ENCODE measurements at places on chromosomes 4 and X.

- DNase-seq = no peak
These were observed 110.1 kb downstream of the PGRMC2 start for GRCh38 chr4:128177498-128177897.

- DNase-seq = no peak
These were observed 762.0 kb upstream of the MAGEB2 start for GRCh38 chrX:29453333-29453732.

DNA sequence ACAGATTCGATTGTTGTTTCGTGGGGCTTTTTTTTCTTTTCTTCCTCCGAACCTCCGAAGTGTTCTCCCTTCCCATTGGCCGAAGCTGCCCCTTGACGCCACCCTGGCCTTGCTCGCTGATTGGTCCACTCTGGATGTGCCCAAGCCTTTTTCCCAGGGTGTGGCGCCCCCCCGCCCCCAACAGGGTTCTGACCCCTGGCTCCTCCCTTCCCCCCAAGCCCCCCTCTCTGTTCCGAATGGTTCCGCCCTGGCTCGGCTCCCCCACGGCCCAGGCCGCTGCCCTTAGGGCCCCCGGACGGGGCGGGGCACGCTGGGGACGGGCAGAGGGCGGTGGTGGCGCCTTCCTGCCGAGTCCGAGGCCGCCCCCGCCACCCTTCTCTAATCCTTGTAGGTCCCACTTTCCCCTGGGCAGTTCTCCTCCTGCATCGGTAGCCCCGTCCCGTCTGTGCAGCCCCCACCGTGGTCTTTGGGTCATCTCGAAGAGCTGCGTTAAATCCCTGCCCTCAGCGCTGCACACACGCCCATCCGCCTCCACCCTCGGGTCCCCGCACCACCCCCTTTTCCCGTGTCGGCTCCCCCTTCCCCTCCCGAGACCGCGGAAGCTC, 25.5 kb downstream of the UTP14A start:
- peak; percentile 73 for DNase-seq

- DNase-seq = no peak
These were observed 93.4 kb upstream of the ENPP6 start for GRCh38 chr4:184310881-184311709.

DNA sequence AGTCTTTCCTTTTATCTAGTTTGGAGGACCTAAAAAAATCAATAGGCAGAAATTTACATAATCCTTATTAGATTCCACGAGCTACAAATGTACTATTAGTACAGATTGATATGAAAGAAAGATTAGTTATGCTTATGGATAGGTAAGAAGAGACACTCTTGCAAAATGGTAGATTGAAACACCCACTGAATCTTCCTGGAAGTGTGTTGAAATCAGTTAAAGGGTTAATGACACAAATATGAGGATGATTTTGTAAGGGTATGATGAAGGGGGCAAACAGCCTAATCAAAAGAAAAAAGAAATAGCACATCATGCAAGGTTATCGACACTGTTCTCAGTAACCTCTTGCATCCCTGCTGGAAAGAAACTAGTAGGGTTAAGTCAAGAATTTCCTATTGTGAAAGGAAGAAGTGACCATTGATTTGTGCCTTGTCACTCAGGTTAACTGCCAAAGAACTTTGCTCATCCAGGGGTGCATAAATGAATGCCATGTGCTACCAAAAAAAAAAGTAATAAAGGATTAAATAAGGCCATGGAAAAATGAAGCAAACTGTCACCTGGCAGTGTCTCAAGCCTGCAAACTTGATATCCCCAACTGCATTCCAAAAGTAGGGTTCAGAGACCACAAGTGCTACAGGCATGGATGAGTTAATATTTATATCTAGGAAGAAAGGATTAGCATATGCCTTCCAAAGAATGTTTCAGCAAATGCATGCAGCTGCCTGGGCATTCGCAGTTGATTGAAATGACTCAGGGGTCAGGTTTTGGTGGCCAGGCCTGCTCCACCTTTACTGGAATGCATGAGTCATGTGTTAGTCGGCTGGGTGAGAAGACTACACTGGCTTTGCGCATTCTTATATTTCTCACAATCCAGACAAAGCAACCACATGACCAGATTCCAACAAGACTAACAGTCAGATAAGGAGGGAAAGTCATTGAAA, 78.3 kb upstream of the ATXN3L start:
- no peak for DNase-seq

- DNase-seq = no peak
These were observed 130.7 kb downstream of the SH3KBP1 start for GRCh38 chrX:19756597-19757131.

DNA sequence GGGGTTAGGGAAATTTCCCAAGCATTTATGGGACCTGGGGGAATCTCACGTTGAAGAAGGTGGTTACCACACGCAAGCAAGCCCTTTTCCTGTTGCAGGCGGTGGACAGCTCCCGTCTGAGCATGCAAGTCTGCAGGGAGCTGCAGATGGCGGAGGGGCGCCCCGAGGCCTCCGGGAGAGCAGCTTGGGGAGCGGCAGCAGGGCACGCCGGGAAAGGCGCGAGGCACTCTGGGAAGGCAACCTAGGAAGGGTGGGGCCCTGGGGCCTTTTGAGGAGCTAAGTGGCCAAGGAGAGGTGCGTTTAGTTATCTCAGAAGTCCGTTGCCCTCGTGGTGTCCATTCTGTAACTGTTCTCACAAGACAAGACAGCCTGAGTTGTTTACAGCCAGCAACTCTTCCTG, 57.0 kb upstream of the SLC25A4 start:
- DNase-seq = no peak

DNA sequence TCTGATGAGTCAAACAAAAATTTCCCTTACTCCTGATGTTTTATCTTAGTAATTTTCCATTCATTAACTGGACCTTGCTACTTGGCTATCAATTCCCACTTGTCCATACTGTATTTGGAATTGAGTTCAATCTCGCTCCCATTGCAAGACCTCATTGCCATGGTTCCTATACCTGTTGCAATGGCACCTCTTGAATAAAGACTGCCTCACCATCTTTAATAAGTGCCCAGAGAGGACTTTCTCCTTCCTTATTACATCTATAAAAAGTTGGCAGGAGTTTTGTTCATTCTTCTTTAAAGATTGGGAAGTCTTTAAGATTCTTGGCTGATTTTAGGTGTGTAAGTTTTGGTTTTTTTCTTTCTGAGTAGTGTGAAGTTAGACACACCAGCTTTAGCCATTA, 397.4 kb downstream of the SPOCK3 start:
- DNase-seq = no peak

DNA sequence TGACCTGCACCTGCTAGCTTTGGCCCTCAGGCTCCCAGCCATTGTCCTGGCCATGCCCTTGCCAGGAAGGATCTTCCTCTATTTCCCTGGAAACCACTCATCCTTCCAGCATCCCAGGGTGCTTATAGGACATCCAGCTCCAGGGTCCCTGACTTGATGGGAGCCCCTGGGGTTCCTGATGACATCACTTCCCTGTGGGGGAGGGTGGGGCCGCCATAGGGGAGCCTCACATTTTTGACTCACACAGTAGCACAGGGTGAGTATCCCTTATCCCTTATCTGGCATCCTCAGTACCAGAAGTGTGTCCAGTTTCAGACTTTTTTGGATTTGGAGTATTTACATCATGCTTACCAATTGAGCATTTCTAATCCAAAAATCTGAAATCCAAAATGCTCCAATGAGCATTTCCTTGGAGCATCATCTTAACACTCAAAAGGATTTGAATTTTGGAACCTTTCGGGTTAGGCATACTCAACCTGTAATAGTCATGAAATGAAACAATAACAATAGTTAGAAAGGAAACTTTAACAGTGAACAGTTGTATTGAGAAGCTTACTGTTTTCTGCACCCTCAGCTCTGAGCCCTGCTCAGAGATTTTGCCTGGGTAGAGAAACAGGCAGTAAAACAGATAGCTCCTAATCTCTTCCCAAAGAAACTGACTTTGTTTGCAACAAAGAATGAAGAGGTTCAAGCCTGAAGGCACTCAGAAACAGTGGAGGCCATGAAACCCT, 22.1 kb downstream of the TNIP2 start:
- no peak for DNase-seq

DNA sequence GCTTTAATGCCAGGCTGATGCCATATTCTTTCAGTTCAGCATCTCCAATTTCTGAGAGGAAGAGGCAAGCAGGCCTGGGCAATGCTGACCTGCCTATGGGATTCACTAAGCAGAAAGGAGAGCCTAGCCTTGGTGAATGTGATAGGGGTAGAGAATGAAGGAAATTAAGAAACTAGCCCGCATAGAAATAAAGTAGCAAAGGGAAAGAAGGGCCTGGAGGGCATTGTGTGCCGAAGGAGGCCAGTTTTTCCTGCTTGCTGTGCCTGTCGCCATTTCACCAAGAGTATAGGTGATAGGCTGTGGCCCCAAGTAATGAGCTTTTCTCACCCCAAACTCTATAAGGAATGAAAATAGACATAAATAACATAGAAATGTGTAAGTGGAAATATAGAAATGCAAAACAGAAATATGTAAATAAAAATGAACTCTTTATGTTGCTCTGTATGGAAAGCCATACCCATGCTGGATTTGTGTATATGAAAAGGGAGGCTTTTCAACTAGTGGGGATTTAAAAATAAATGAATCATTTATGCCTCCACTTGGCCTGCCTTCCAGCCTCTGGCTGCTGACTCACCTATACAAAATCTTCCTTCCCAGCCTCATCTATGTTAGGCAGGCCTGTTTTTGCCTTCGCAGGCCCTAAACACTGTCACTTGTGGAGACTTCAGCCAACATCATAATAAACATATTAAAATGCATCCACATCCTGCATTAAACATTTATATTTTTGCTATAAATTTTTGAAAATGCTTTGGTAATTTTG, 5.1 kb upstream of the OCRL start:
- DNase-seq = no peak

DNA sequence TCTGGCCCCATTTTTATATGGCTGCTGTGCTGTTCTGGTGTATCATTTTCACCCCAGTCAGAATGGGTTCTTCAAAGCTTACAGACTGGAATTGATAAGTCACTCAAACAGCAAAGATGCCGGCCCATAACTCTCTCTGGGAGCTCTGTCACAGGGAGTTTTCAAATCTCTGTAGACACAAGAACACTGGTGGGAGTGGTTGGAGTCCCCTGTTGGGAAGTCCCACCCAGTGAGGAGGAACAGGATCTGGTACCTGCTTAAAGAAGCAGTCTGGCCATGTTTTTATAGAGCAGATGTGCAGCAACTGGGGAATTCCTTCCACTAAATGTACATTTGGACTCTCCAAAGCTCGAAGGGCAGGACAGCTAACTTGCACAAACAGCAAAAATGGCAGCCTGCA, 69.3 kb upstream of the UGT2B7 start:
- no peak for DNase-seq

DNA sequence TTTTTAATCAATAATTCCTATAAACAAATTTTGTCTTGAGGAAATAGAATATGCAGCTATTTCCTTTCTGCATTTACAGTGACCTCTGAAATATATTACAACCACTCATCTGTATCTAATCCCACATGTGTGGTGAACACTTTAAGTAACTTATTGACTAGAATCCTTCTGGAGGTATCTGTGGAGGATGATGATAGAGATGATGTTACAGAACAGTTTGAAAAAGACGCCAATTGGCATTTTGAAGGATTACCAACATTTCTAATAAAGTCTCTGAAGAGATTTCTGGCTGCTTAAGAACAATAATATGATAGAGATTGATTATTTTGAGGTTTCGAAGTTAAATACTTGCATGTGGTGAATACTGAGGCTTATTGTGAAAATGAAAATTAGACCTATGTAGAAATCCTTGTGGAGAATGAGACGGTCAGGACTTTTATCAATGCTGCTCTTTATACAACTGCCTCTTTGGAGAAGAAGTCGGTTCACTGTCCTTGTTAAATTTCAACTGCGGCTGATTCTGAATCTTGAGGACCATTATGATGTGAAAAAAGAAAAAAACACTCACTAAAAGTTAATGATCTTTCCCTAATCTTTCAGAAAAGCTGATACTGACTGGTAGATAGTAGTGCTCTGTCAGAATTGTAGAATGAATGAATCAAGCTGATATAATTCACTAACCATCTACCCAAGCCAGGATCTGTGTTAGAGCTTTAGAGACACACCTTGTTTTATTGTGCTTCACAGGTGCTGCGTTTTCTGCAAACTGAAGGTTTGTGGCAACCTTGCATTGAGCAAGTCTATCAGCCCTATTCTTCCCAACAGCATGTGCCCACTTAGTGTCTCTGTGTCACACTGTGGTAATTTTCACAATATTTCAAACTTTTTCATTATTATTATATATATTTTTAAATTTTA, 204.7 kb downstream of the SPRY1 start:
- DNase-seq = no peak

- DNase-seq = peak; percentile 26
These were observed 12.1 kb upstream of the CC2D2A start for GRCh38 chr4:15457406-15458201.

GRCh38 chr4:150001815-150002214, 76.4 kb upstream of the DCLK2 start:
- no peak for DNase-seq

DNA sequence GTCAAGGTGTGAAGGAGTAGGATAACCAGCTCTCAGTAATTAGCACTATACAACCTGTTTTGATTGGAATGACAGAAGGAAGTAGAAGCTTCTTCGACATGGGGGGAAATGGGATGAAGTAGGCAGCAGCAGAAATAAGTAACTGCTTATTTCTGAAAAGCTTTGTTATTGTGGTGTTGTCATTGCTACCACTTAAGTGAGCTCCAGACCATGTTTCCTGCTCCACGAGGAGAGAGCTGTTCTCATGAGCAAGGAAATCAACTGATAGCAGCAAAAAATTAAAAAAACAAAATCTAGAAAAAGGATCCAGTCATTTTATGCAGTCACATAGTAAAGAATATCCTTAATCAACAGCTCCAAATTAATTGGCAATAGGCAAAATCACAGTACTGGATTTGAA, 106.1 kb upstream of the TLL1 start:
- DNase-seq = no peak

DNA sequence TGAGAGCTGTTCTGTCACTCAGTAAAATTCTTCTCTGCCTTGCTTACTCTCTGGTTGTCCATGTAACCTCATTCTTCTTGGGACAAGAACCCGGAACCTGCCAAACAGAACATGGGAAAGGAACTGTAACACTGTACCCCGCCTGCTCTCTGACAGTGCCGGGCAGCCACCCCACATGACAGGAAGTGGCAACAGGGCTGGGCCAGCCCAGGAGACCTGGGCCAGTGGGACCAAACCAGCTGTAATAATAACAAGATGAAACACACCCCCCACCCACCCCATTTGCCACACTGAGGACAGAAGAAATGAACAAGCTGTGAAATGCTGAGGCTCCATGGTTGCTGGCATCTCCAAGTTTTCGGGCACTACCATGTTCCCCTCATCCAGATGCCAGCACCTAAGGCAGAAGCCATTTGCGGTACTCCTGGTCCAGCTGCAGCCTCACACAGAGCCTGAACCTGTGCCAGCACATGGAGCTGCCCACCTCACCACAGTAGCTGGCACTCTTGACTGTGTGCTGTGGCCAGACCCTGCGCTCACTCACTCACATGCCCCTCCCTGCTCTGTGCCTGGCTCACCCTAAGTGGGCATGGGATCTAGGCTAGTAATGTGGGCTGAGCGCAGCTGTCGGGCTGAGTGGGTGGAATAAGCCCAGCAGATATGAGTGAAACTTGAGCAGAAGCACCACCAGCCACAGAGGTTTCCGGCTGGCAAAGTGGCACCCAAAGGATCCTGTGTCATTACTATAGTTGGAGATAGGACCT, 126.2 kb upstream of the UGT8 start:
- no peak for DNase-seq

GRCh38 chr4:10031668-10032590, 10.6 kb upstream of the SLC2A9 start:
- no peak for DNase-seq
